ENCODE measurements at places on chromosomes 3 and 15.

DNA sequence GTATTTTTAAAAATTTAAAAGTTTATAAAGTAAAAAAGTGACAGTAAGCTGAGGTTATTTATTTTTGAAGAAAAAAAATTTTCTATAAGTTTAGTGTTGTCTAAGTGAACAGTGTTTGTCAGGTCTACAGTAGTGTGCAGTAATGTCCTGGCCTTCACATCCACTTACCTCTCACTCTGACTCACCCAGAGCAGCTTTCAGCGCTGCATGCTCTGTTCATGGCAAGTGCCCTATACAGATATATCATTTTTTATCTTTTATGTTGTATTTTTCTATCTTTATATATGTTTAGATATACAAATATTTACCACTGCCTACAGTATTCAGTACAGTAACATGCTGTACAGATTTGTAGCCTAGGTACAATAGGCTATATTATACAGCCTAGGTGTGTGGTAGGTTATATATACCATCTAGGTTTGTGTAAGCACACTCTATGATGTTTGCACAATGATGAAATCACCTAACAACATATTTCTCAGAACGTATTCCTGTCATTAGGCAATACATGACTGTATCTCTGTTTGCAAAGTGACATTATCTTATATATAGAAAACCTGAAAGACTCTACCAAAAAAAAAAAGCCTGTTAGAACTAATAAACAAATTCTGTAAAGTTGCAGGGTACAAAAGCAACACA lies 75.9 kb upstream of the TMC3 start:
- no peak for DNase-seq

DNA sequence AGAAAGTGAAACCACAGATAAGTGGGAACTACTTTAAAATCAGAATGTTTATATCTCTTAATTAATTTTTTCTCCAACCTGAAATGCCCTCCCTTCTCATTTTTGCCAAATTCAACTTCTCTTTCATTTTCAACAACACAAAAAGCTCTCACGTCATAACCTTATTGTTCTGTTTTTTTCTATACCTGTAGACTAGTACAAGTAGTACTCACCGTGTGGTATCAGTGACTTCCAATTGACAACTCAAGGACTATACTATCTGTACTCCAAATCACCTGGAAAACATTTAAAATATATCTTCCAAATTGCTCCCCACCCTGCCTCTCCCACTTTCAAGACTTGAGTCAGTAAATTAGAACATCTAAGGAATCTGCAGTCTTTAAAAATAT lies 72.8 kb upstream of the ZNF280D start:
- no peak for DNase-seq

- DNase-seq: no peak
Observed at GRCh38 chr3:18898911-18899310, 249.4 kb upstream of the KCNH8 start.

DNA sequence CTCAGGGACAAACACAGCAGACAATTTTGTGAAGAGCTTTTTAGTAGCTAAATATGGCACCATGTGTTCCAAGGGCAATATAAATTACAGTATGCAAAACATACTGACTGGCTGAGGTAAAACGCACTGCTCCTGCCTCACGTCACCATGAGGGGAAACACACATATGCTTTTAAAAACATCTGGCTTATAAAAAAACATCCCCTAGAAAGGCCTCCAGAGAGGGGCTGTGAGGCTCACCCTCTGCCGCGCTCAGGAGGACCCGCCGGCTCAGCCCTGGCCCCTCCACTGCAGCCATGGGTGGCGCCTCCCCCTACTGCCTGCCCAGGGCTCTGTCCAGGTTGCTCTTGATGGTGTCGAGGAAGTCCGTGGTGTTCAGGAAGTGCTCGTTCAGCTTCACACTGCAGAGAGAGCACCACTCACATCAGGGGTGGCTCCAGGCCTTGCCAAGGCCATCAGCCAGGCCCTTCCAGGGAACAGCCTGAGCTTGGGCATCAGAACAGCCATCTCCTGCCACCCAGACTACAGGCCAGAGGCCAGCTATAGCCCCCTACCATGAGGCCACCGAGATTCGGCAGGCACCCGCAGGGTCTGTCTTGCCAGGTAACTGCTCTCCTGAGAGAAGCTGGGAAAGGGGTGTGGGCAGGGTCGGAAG lies 18.2 kb downstream of the IDH2 start:
- DNase-seq: no peak

GRCh38 chr3:10688548-10689172 lies 127.4 kb upstream of the SLC6A11 start:
- DNase-seq: no peak

DNA sequence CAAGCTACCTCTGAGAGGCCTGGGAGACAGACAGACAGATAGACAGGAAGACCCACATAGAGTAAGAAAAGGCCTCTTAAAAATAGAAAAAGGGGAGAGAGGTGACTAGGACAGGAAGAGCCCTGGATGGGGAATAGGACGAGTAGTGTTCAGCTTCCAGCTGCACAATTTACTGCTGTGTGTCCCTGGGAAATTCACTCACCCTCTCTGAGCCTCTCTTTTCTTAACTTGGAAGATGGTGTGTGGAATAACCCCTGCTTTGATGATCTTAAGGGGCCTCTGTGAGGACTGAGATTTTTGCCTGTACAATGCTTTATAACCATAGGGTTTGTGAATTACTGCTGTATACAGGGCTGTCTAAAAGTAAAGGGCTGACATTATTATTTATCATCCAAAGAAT lies 37.5 kb downstream of the FEM1B start:
- DNase-seq: no peak

Measured in AG09309 (cell line).